ENCODE measurements at places on chromosomes 11 and 22.
A peak's percentile ranks its signal among the peaks of the same experiment; 100 is the strongest.

- DNase-seq: no peak
Measured at GRCh38 chr11:12235553-12235946, 125.2 kb downstream of the MICAL2 start.

DNA sequence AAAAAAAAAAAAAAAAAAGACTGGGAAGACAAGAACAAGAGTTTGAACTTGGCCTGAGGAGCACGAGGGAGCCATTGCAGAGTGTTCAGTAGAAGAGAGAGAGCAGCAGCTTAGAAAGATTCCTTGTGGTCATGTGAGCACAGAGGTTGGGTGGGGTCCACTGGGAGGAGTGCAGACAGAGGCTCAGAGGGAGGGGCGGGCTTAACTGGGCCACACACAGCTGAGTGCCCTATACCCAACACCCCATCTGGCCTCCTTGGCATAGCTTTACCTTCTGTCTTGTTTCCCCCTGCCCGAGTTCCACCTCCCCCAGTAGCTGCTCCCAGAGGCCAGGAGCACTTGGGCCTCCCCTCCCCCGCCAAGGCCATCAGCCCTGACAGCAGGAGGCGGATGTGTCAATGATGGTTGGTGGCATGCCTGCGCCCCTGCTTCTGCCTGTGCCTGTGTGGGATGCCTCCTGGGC, 12.1 kb downstream of the C11orf86 start:
- DNase-seq: no peak

- peak; percentile 66 for DNase-seq
Measured at GRCh38 chr22:35150183-35151107, 84.5 kb downstream of the ISX start.

GRCh38 chr11:61963016-61963281, 4.5 kb downstream of the FTH1 start:
- no peak for DNase-seq

GRCh38 chr11:13728076-13728475, 59.6 kb downstream of the FAR1 start:
- no peak for DNase-seq

GRCh38 chr11:16797776-16798175, 59.3 kb downstream of the C11orf58 start:
- no peak for DNase-seq

- no peak for DNase-seq
Measured at GRCh38 chr11:117871160-117871559, 5.3 kb downstream of the FXYD6 start.

GRCh38 chr11:94910779-94911178, 62.6 kb downstream of the CWC15 start:
- DNase-seq: no peak

DNA sequence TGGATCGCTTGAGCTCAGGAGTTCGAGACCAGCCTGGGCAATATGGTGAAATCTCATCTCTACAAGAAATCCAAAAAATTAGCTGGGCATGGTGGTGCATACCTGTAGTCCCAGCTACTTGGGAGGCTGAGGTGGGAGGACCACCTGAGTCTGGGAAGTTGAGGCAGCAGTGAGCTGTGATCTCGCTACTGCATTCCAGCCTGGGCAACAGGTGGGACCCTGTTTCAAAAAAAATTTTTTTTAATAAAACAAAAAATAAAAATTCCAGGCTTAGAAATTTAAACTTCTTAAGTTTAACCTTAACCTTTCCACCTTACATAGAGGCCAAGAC, 21.2 kb downstream of the CLMP start:
- no peak for DNase-seq

DNA sequence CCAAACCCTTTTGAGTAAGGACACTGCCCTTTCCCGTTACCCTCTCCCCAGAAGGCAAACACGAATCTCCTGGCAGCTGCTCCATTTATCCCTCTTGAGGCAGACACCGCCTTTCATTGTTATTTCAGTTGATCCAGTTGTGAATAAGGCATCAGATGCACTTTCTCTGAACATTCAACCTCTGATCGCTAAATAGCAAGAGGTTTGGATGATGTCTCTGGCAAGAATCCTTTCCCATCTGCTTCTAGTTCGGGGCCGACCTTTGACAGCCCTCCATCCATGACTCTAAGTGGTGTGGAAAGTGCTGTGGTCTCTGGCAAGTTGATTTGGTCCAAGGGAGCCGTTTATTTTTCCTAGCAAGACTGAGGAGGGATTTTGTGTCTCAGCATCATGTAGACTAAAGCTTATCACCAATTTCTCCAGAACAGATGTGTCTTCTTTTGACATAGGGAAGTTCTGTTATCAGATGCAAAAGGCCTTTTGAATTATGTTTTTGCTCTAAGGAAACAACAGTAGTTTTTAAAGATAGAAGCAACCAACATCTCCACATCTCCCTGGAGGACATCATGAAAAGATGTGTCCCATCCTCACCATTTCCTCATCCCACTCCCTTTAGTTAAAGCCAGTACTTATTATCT, 123.6 kb downstream of the CCDC34 start:
- DNase-seq: no peak

GRCh38 chr11:66012371-66012945, 650 bp downstream of the CST6 start:
- DNase-seq: no peak

DNA sequence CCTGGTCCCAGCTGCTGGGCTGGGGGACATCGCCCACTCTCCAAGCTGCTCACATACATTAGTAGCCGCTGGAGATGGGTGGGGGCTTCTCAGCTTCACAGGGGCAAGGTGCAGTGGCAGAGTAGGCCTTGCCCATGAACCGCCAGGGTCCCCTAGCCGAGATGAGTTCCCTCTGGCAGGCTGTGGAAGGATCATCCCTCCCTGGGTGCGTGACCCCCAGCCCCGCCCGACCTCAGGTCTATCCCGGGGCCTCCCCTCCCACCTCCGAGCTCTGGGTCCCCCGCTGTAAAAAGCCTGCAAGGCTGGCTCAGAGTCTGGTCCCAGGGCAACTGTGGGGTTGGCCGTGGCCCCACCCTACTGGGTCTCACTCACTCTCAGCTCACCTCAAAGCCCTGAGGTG, 15.3 kb upstream of the TPCN2 start:
- no peak for DNase-seq

GRCh38 chr22:21590809-21591641, 23.5 kb downstream of the UBE2L3 start:
- DNase-seq: no peak

- no peak for DNase-seq
Measured at GRCh38 chr11:70140711-70141485, 62.2 kb upstream of the FADD start.

GRCh38 chr11:132822276-132822675, 710.0 kb downstream of the OPCML start:
- DNase-seq: no peak

DNA sequence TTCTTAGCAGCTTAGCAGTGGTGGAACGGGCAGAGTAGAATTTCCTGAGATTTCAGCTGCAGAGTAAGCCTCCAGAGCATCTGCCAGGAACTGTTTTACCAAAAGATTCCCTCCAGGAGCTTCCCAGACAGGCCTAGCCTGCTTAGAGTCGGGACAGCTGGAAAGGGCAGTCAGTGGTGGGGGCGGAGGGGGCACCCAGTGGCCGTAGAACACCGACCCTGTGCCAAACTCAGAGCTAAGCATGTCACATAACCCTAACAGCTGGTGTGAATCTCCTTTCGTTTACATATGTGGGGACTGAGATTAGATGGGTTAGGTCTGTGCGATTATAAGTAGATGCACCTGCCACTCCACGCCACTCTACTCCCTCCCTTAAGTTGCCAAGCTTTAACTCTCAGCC, 80.0 kb upstream of the CRTAM start:
- DNase-seq: no peak

- DNase-seq: no peak
Measured at GRCh38 chr22:20563466-20563906, 56.1 kb downstream of the MED15 start.

GRCh38 chr11:7520011-7520942, 6.5 kb downstream of the PPFIBP2 start:
- DNase-seq: no peak

DNA sequence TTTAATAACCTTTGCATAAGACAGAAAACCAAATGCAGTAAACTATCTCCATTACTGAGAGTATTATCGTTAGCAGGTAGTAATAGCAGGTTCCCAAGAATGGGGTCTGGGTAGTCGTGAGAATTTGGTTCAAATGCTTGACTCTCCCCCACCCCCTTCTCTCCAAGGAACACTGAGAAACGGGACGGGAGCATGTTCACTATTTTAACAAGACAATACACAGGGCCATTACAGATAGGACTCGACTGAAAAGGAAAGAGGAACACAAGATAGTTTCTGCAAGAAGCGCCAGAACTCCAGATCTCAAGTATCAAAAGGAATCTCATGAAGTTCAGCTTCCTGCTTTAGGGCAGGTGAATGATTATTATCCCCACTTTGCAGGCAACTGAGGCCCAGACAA, 27.0 kb downstream of the KMT5B start:
- DNase-seq: no peak

DNA sequence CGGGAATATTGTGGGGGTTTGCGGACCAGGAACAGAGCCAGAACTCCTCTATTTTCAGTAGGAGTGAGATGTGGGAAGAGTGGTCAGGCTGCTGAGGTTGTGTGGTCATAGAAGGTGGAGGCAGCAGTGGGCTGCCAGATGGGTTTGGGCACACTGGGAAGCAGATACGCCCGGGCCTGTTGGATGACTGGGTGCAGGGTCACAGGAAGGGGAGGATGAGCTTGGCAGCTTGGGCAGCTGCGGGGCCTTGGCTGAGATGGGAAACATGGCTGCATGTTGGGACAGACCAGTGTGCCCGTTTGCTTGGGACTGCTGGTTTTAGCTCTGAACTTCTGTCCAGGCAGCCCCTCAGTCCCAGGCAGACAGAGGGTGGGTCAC, 11.4 kb downstream of the SHANK3 start:
- no peak for DNase-seq

GRCh38 chr11:109677876-109678275, 255.9 kb downstream of the C11orf87 start:
- no peak for DNase-seq

- no peak for DNase-seq
Measured at GRCh38 chr22:39625569-39626537, 55.3 kb downstream of the CACNA1I start.

GRCh38 chr22:20783844-20784723, 10.2 kb downstream of the SERPIND1 start:
- no peak for DNase-seq

DNA sequence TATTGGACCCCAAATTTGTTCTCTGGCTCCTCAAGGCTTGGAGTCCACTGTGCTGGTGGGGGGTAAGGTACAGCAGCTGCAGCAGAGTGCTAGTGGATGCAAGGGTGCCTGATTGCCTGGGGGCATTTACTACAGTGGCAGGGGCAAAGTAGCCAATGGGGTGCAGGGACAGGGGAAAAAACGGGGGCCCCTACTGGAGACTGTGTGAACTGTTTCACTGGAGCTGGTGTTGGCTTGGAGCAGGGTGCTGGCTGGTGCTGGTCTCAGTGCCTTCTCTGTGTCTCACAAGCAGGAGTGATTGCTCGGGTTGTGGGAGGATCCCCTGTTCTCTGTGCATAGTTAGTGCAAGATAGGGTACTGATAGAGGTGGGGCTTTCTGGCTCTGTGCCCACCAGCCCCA, 935.9 kb downstream of the JRKL start:
- no peak for DNase-seq

GRCh38 chr11:123585706-123586105, 68.7 kb downstream of the SCN3B start:
- DNase-seq: no peak

- no peak for DNase-seq
Measured at GRCh38 chr11:112300094-112300786, 39.6 kb upstream of the PLET1 start.

GRCh38 chr11:34411791-34412190, 26.9 kb upstream of the CAT start:
- no peak for DNase-seq

GRCh38 chr11:122750049-122750448, 88.3 kb upstream of the CRTAM start:
- DNase-seq: no peak

GRCh38 chr11:90318651-90319050, 95.8 kb upstream of the CHORDC1 start:
- DNase-seq: no peak

DNA sequence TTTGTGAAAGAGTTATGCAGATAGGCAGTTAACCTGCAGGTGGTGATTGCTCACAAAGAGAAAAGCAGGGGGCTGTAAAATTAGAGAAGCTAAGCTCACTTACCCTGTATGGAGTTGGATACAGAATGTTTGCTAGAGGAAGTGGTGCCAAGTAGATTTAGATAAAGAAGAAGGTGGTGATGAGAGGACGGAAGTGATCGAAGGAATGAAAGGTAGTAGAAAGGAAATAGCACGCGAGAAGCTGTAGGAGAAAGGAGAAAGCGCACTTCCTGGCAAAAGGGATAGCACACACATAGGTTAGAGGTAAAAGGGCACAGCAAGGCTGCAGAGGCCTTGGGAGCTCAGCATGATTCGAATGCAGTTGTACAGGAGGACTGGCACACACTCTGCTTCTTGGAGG, 87.3 kb upstream of the CTSC start:
- DNase-seq: no peak

GRCh38 chr11:122981388-122982264, at the start of gene BSX:
Gene BSX, minus strand, starts transcription at chr11:122981834. Its CDS starts 163 bp downstream, at chr11:122981671.
- DNase-seq: peak; percentile 50

DNA sequence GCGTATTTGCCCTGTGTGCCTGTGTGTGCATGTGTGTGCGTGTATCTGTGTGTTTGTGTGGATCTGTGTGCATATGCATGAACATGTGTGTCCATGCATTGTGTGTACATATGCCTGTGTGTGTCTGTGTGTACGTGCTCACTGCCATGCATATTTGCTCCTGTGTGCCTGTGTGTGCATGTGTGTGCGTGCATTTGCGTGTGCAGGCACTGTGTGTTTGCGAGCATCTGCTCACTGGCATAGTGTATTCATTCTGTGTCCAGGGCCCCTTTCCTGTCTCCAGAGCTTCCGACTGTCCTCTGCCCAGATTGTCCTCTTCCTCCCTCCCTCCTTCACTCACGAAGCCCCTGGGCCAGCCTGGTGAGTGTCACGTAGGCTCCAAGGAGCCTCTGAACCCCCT, 5.8 kb downstream of the EMID1 start:
- no peak for DNase-seq

DNA sequence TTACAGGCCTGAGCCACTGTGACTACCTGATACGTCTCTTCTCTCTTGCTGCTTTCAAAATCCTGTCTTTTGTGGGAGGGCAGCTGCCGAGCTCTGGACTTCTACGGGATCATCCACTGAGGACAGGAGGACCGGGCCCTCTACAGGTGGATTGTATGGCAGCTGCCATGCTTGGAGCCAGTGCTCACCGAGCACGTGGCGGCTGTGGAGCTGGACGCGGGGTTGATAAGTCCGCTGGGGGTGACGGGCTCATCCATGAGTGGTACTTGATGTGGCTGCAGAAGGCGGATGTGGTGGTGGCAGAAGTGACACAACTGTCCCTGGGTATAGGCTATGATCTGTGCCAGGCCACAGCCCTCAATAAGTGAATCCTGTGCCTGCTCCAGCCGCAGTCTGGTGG, 1.8 kb upstream of the CYP2D6 start:
- DNase-seq: no peak

- no peak for DNase-seq
Measured at GRCh38 chr22:42920101-42920820, 63.2 kb upstream of the ARFGAP3 start.

Measured in activated CD8-positive, alpha-beta memory T cell treated with anti-CD3 and anti-CD28 coated beads for 48 hours (primary cell).